ENCODE measurements at places on chromosomes 2 and 18.

- no peak for DNase-seq
These were observed 111.5 kb downstream of the GFPT1 start for GRCh38 chr2:69275490-69275889.

GRCh38 chr2:181076658-181077057, 96.3 kb downstream of the UBE2E3 start:
- peak; percentile 29 for DNase-seq

DNA sequence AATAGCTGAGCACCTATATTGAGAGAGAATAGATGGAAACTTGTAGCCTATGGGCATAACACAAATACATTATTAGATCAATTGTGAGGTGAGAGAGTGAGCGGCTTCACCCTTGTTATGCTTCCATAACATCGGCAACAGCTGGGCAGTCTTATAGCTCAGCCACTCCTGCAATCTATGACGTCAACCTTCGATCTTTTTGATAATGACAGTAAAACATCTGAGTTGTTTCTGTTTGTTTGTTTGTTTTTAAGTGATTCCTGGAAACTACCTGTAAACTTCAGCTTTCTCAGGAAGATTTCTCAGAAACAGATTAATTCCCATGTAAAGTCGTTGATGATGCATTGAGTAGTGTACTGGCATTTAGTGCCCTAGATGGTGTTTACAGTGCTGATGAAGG, 90.0 kb downstream of the DSEL start:
- DNase-seq = no peak

GRCh38 chr2:171086352-171087290, 74.1 kb downstream of the TLK1 start:
- peak; percentile 41 for DNase-seq

- no peak for DNase-seq
These were observed 15.3 kb downstream of the SP9 start for GRCh38 chr2:174350018-174350417.

GRCh38 chr18:31261792-31262582, 56.0 kb upstream of the DSG1 start:
- no peak for DNase-seq

GRCh38 chr2:86785456-86785855, 5.3 kb downstream of the CD8A start:
- DNase-seq = no peak

DNA sequence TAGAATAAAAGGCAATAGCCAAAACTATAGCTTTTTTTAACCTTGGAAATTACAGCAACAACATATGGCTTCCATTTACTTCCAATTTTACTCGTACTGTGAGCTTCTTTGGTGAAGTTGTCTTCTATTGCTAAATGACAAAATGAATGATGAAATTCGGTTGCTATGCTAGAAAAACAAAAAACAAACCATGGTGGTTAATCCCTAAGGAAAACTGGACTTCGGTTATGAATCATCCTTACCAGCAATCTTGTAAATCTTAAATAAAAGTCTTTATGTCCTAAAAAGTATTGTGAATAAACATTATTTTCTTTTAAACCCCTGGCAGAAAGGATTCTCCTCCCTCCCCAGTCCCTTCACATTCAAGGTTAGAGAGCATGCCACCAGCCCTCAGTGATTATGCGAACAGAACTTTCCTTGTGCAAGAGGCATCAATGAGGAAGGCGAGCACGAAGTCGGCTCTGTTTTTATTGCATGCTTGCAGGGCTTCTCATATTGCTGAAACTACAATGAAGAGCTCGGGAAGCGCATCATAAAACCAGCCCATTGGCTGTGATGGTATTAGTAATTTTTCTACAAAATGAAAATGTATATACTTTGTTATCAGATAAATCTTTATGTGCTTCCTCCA, 62.9 kb downstream of the ZNF521 start:
- DNase-seq = peak; percentile 98

DNA sequence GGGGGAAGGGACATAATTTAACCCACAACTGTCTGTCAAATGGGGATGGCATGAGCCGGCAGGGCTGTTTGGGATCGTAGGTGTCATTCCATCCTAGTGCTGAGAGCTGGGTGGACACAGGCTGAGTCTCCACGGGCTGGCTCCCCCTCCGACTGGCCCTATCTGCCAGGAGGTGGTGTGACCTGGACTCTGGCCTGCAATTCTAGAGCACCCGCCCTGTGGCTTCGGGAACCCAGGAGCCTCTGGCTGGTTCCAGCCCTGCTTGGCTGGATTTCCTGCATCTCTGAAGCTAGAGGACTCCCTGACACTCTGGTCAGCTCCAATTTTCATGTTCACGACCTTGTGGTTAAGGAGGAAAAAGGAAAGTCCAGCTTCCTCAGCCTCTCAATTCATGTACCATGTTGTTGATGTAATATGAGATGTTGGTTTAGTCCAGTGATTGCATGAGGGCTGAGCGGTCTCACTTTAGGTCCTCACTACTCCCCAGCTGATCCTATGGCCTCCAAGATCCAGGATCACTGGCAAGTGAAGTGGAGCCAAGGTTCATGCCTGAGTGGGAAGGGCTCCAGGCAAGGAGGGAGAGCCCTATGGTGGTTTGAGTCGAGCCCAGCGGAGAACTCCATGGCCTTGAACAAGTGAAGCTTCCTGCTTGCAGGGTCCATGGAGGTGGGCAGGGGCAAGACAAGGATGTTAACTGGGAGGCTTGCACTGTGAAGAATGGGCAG, 169.1 kb downstream of the NDUFA10 start:
- no peak for DNase-seq

- peak; percentile 72 for DNase-seq
These were observed 2.4 kb upstream of the INHBB start for GRCh38 chr2:120343433-120344105.

Measured in fibroblast of skin of right quadriceps (primary cell).